ENCODE measurements at places on chromosomes 11 and 22. TPM values are rescaled to one million over a fixed set of nuclear protein-coding genes. Genes with fewer than 3 reads are reported as not detected.

The TMEM121B gene
- total RNA-seq, result 1.3 TPM

The OR10A5 gene
- not detected for total RNA-seq

The NARS2 gene
- 20.3 TPM for total RNA-seq

The OR10D3 gene
- not detected for total RNA-seq

- DNase-seq, result no peak
These were observed 3.7 kb upstream of the TMEM109 start for GRCh38 chr11:60910281-60910687.

GRCh38 chr22:27594474-27595134, 207.0 kb downstream of the MN1 start:
- no peak for DNase-seq

DNA sequence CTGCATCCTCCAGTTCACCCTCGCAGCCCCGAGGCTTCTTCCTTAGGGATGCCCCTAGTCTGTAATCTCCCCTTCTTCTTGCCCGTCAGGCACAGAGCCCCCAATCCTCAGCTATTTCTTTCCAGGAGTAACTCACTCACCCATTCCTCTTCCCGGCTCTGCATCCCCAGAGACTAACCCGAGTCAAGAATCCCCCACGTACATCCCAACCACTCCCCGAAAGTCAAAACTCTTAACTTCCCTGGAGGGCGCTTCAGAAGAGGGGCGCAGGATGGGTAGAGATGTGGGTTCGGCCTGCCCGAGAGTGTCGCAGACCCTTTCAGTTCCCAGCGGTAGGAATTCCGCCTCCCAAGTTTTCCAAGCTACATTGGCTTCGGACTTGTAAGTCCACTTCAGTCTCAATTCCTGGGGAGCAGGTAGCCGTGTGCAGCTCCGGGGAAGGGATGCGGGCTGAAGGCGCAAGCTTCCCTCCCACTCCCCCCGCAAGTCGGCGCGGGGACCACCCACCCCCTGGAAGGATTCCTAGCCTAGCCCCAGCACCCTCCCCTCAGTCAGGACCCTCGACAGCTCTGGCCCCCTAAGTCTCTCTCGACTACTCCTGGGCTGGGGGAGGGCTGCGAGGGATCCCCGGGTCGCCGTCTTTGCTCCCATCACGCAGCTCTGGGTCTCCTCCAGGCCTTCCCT, 871 bp downstream of the BDNF start:
- no peak for DNase-seq

- no peak for DNase-seq
These were observed 728.1 kb downstream of the BRD1 start for GRCh38 chr22:49099496-49100124.

DNA sequence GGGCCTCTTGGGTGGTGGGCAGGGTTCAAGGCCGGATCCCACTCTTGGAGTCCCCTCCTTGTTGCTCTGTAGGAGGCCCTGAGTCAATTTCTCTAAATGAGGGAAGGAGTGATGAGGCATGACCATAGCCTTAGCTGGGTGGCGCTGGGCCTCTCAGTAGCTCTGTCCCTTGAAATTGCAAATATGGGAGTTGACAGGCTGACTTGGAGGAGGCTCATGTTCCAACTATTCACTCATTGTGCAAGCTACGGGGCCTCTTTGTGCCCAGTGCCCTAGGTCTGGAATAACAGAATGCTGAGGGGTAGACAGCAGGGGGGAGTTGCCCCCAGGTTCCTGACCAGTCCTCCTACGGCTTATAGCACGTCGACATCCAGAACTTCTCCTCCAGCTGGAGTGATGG, 8.0 kb downstream of the SELENOM start:
- no peak for DNase-seq

- DNase-seq, result no peak
These were observed 80.1 kb upstream of the E2F8 start for GRCh38 chr11:19320827-19321226.

DNA sequence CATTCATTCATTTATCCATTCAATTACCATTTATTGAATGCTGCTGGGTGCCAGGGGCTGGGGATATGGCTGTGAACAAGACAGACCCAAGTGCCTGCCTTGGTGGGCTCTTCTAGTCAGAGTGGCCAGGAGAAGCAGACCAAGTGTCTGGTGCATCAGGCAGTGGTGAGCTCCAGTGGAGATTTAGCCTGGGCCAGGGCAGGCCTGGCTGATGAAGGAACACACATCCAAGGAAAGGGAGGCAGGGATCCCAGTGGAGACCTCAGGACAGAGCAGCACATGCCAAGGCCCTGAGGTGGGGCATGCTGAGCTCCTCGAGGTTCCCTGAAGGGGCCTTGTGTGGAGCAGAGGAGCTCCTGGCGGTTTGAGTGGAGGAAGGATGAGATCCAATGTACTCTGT, 46.6 kb upstream of the SMIM38 start:
- DNase-seq, result no peak

DNA sequence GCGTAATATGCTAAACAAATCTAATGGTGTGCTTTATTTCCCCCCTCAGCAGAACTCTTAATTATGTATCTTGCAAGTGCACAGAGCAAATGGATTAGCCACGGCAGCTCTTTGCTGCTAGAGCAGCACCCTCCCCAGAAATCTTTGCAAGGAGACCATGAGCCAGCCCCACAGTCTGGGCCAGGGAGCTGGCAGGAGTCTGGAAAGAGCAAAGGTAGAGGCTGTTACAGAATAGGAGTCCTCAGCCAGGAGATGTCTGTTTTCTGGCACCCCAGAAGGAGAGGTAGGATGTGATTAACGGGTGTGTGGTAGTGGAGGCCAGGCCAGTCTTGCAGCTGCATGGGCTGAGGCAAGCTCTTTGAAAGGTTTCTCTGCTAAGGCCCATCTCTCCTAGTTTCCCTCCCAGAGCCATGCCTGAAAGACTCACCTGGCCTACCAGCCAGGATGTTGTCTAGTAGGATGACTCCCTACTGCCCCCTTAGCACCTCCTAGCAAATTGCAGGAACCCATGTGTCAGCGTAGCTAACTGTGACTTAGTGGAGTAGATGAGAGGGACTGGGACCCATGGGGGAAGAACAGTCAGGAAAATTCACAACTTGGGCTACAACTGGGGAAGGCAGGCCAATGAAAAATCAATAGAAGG, 557.2 kb downstream of the BUD13 start:
- no peak for DNase-seq

DNA sequence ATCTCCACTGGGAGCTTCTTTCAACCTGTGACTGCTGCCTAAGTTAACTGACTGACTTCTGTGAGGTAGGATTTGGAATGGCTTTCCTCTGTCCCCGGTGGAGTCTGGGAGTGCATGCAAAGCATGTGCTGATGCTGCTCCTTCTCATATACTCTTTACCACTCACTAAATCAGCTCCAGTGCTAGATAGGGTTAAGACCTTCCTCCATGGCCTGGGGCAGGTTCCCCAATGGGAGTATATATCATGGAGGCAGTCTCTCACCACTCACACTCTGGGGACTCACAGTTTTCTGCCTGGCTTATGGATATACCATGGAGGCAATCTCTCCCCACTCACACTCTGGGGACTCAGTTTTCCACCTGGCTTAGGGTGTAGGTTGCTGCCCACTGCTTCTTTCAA, 10.1 kb upstream of the FANCF start:
- no peak for DNase-seq

DNA sequence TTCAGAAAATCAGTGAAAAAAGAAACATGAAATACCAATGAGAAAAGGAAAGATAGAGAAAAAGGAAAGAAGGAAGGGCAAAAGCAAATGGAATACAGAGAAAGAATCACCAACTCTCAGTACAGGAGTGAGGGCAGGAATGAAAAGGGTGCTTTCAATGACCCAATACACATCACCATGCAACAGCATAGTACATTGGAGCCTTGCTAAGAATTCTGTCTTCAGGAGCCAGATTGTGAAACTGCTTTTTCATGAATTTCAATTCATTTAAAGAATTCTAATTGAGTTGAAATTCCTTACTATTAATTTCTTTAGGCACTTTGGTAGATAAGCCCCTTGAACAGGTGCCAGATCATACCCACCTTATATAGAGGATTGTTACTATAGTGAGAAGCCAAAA, 34.9 kb downstream of the BLID start:
- DNase-seq, result no peak

GRCh38 chr11:119856681-119857485, 127.9 kb upstream of the NECTIN1 start:
- no peak for DNase-seq

- no peak for DNase-seq
These were observed 37.8 kb downstream of the SLC5A1 start for GRCh38 chr22:32080904-32081303.

- no peak for DNase-seq
These were observed 74.2 kb downstream of the ALX4 start for GRCh38 chr11:44235765-44236201.

- no peak for DNase-seq
These were observed 3.6 kb downstream of the CLCF1 start for GRCh38 chr11:67369801-67370284.

GRCh38 chr11:47213950-47214565, 716 bp upstream of the DDB2 start:
- DNase-seq, result peak; percentile 80

- no peak for DNase-seq
These were observed 40.1 kb upstream of the PPARA start for GRCh38 chr22:46110215-46110614.

DNA sequence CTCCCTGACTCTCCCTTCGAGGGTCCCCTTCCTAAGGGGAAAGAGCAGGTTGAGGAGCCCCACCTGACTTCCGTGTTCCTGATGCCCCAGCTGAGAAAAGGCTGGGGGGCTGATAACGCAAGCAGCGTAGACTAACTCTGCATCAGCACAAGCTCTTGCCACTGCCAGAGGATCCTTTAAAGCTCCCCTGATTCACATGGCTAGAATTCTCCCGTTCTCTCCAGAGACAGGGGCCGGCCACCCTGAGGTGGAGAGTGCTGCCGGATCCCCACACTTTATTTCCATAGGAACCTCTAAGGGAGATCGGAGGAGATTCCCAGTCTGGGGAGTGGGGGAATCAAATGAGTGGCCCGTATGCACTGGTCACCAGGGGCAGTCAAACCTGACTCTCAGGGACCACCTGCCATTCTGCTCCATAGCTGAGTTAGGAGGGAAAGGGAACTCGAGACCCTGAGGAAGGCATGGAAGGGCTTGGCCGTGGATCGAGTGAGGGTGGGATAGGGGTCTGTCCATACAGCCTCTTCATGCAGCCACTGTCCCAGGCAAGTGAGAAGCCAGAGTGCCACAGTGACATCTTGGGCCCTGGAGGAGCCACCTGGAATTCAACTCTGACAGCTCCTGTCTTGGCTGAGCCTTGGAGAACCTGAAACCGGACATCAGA, 1.4 kb upstream of the VSIG10L2 start:
- DNase-seq, result no peak

GRCh38 chr11:75786101-75786736, 17.6 kb downstream of the DGAT2 start:
- DNase-seq, result no peak

DNA sequence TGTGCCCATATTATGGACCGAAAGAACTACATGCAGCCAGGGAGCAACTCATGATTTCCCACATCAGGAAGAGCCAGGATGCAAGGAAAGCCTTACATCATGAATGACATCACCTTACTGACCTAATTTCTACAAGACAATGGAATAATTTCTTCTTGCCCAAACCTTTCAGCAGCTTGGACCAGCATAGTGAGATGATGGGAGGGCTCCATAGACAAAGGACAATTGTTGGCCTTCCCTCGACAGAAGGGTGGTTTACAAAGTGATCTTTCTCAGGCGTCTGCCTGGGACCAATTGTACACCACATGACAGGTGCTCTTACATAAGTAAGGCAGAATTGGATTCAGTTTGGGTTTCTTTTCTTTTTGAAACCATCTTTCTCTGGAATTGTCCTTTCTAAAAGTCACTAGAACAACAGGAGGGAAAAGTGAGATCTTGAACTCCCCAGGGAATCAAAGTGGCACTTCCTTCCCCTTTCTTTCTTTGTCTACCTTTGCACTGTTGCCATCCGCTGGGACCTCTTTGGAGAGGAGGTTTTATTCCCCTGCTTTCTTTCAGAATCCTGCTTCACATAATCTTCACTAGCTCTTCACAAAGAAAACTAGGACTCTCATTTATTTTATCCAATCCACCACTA, 51.7 kb upstream of the PAK1 start:
- DNase-seq, result no peak

Measured in omental fat pad (tissue), 4 donors.